ENCODE measurements at places on chromosomes 2 and 18.

DNA sequence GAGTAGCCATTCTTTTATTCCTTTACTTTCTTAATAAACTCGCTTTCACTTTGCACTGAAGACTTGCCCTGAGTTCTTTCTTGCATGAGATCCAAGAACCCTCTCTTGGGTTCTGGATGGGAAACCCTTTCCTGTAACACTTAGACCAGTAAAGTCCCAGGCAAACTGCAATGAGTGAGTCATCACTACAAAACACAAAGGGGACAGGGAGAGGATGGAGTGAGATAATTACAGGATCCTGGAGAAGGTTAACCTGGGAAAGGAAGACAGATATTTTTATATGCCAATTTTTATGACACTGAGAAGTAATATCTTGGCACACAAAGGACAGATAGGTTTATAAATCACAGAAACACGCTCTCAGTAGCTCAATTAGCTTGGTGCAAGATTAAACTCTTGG is 48.7 kb downstream of the EHD3 start:
- no peak for DNase-seq

- DNase-seq: no peak
Measured at GRCh38 chr18:76604108-76604934, 109.3 kb upstream of the ZNF516 start.

GRCh38 chr2:220876080-220876824 is 695.9 kb downstream of the EPHA4 start:
- DNase-seq: no peak

- DNase-seq: no peak
Measured at GRCh38 chr2:11872948-11873269, 126.5 kb downstream of the LPIN1 start.

DNA sequence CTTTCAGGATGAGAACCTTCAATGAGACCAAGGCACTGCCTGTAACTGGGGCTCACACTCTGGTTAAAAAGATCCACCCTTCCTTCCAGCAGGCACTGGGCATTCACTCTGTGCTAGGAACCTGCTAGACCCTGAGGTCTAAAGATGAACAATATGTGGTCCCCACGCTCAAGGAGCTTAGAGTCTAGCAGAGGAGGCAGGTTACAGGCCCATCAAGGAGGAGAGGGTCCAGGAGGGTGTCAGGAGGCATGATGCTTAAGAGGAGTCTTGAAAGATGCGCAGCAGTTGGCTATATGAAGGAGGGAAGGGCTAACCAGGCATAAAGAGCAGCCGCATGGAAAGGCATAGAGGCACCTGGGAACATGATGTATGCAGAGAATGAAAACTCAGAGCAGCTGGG is 4.5 kb downstream of the ANKRD53 start:
- DNase-seq: no peak

GRCh38 chr2:12819103-12819475 is 102.4 kb downstream of the TRIB2 start:
- DNase-seq: no peak

- DNase-seq: no peak
Measured at GRCh38 chr2:201824212-201824611, 17.9 kb downstream of the CDK15 start.

DNA sequence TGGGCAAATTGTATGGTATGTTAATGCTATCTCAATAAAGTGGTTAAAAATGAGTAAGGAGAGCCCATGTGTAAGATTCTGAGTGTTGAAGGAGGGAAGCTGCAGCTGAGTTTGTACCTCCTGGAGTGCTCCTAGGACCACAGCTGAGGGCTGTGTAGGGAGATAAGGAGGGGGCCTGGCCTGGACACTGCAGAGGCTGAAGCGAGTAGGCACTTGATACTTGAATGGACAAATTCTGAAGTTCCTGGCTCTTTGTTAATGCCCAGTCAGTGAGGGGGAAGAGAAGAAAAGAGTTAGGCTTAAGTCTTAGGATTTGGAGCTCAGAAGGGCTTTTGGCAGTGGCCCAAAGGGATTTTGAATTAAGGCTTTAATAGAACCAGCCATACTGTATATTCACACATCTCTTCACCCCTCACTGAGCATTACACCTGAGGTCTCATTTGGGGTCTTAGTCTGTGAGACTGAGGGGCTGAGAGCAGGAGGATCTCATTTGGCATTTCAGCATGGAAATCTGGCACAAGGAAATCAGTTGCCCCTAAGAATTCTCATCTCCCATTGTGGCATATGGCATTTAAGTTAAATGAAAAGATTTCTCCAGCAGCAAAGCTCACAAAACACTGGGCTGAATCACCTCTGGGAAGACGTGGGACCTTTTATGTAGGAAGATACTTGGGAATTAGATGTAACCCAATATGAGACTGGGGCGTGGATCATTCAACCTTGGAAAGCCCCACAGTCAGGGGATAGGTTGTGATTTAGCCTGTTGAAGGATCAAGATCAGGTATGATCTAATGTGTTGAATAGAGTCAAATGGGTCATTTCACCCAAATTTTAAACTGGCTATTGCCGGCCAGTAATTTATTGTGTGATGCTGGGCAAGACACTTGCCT is 46.8 kb downstream of the LIPG start:
- DNase-seq: no peak

GRCh38 chr2:241639385-241639784 is 1.9 kb downstream of the ATG4B start:
- DNase-seq: peak; percentile 11

- DNase-seq: no peak
Measured at GRCh38 chr2:239917125-239917956, 107.8 kb downstream of the NDUFA10 start.

- no peak for DNase-seq
Measured at GRCh38 chr2:45283764-45284620, 274.7 kb upstream of the SIX2 start.

- no peak for DNase-seq
Measured at GRCh38 chr2:56933976-56934375, 750.2 kb downstream of the CCDC85A start.

DNA sequence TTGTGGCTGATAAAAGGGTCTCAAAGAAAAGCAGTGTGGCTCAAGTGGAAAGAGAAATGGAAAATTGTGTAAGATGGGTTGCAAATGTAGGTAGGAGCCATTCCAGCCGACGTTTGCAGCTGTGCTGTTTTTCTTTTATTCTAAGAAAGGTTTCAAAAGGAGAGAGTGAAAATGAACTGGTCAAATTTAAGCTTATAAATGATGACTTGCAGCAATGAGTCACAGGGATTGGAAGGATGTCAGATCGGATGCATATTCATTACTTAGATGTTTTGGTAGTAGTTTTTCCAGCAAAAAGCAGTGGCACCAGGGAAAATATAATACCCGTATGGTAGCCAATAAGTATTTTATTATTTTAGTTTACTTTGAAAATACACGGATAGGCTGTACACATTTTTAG is 79.1 kb downstream of the LRRTM4 start:
- DNase-seq: no peak

GRCh38 chr2:72892506-72893173 is 5.4 kb downstream of the SPR start:
- no peak for DNase-seq

DNA sequence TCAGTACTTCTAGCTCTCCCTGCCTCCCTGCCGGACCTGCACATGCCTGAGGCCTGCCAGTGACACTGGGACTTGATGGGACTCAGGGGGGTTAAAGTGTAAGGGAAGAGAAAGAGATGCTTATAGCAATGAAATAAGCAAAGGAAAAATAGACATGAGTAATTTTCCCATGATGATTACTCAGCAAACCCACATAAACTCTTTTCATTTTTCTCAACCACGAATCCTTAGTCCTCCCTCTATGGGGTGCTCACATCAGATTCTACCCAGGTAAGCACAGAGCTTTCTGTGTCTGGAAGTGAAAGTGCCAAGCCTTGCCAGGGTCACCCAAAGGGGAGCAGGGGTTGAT is 44.8 kb upstream of the ANKRD62 start:
- DNase-seq: no peak

DNA sequence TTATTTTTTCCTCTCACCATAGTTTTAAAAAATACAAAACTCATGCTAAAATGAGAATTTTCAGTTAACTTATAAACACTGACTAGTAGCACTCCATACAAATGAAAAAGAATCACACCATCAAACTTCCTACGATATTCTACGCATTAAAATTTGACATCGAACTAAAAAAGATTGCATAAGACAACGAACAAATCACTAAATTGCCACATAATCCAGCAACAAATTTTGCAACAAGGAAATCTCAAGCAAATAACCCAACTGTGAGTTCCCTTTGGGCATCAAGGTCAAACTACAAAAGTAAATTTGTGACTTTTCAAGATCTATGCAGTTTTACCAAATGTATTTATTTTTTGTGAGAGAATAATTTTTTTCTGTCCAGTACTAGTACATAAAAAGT is 1.5 kb downstream of the MAP3K2 start:
- DNase-seq: no peak

DNA sequence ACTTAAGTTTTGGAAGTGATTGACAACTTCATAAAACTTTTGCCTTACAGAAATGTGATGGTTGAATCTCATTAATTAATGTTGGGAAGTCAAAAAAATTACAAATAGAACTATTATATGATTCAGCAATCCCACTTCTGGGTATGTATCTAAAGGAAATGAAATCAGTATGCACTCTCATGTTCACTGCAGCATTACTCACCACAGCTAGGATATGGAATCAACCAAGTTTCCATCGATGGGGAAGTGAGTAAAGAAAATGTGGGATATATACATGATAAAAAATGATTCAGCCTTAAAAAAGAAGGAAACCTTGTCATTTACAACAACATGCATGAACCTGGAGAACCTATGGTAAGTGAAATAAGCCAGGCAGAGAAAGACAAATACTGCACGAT is 112.4 kb upstream of the WDR75 start:
- no peak for DNase-seq

- peak; percentile 68 for DNase-seq
Measured at GRCh38 chr2:133561045-133561852, 7.0 kb downstream of the NCKAP5 start.

- no peak for DNase-seq
Measured at GRCh38 chr2:124482551-124482950, 457.5 kb downstream of the CNTNAP5 start.

GRCh38 chr18:9992300-9992972 is 78.6 kb downstream of the VAPA start:
- DNase-seq: no peak

GRCh38 chr2:180707884-180708205 is 272.6 kb upstream of the UBE2E3 start:
- DNase-seq: no peak

DNA sequence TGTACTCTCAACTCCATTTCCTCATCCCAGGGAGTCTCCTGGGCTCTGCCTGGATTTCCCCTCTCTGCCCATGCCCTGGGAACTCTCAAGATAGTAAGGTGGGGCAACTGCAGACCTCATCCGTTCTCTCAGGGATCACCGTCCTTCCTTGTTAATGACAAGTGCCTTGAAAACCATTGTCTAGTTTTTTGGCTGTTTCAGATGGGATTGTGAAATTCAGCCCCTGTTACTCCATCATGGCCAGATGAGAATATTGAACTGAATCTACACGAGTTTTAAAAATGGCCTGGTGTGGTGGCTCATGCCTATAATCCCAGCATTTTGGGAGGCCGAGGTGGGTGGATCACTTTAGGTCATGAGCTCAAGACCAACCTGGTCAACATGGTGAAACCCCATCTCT is 665 bp upstream of the HRH4 start:
- DNase-seq: no peak

DNA sequence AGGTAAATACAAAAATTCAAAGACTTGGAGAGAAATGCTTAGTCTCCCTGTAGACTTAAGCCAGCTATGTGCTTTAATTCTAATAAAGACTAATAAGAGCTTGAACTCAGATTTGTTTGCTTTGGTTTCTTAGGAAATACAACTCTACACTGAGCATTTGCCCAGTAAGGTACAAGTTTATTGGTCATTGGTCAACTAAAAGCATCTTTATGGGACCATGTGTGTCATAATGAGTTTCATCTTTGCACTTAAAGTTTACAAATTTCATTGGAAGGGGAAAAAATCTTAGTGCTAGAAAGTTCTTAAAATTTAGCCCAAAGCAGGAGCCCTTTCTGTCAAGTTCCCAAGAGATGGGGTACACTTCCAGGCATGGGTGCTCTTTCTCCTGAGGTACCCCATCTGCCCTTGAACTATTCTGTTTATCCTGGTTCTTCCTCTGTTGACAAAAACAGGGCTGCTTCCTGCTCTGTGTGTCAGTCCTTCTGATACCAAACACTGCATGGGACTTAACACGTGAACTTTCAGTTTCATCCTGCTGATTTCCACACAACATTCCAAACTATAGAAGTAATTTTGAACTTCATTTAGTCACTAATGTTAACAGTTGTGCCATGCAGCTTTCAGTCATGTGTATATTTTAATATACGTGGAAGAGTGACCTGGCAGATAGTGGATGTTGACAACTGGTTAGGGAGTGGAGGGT is 200.2 kb downstream of the TPGS2 start:
- DNase-seq: no peak

- no peak for DNase-seq
Measured at GRCh38 chr2:235609746-235610145, 115.9 kb downstream of the AGAP1 start.

DNA sequence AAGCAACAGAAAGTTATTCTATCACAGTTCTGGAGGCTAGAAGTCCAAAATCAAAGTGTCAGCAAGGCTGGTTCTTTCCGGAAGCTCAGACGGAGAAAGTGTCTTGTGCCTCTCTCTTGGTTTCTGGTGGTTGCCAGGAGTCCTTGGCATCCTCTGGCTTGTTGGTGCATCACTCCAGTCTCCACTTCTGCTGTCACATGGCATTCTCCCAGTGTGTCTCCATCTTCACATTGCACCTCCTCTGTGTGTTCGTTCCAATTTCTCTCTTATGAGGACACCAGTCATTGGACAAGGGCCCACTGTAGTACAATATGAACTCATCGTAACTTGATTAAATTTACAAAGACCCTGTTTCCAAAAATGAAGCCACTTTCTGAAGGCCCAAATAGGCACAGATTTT is 175.4 kb upstream of the ATP5MC3 start:
- DNase-seq: no peak

GRCh38 chr18:77870894-77871293 is 621.2 kb downstream of the GALR1 start:
- DNase-seq: no peak

GRCh38 chr2:110852541-110853263 is 120.3 kb downstream of the ACOXL start:
- no peak for DNase-seq

- no peak for DNase-seq
Measured at GRCh38 chr18:52278191-52278590, 61.8 kb upstream of the DCC start.
